ENCODE measurements at places on chromosomes 16 and 17.
A peak's percentile ranks its signal among the peaks of the same experiment; 100 is the strongest.

DNA sequence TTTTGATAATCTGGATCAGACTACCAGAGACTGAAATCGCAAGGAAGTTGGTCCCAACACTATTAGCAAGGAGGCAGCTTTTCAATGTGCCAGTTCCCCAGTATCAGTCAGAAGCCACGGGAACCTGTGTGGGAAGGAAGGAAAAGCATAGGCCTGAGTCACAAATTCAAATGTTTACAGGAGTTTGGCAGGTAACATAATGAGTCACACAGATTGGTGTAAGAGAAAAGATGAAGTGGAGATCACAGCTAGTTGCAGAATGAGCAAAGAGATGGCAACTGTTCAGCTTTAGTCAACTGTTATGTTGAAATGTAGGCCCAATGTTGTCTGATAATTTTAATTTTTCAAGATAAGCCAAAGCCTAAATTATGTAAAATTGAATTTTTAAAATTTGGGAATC lies 28.1 kb upstream of the ITGA2B start:
- peak; percentile 13 for DNase-seq

DNA sequence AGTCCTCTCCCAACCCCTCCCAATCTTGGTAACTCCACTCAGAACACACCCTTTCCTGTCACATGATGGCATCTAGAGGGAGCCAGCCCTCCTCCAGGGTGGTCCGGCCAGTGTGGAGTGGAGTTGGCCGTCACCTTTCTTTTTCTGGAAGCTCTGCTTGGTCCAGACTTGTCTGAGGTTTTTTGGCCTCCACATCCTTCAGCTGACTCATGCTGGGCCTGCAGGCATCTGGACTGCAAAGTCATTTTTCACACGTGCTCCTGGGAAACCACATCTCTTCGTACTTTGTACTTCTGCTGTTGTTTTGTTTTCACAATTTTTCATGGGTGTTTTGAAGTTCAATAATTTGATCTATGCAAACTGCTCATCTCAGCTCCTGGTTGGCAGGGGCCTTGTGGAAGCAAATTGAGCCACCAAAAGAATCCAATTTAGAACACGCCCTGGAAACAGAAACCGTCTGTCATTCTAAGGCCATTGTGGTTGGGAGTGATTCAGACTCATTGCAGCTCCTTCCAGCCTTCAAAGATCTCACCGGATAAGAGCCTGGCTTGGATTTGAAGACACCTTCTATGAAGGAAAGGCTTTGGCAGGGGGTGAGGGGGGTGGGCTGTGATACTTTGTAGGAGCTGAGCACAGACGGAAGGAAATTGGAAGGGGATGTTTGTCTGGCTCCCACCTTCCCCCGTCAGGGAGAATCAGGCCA lies 42.4 kb upstream of the NF1 start:
- peak; percentile 87 for DNase-seq

DNA sequence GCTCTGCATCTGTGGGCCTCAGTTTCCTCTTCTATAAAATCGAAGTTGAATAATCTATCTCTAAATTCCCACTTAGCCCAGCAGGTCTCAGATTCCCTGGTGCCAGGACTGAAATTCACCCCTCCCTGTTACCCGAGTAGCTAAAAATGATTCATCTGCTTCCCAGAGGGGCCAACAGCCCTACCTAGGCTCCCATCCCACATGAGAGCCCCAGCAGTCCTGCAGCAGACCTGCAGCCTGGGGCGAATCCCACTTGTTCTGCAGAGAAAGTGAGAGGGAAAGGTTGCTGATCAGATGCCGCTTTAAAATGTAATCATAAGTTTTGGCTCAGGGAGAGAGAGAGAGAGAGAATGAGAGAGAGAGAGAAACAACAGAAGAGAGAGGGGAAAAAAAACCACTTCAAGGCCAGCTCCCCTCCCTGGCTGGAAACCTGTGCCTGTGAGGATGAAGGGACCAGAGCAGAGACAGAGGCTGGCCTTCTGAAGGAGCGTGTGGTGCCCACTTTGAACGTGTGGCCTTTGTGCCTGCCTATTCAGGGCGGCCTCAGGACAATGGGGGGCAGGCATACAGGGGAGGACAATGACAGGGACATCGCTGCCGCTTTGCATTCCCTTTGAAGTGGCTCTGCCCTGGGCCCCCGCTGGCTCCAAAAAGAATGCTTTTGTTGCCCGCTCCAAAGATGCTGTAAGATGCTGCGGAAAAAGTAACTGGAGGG lies 85.2 kb upstream of the NKD1 start:
- no peak for DNase-seq

DNA sequence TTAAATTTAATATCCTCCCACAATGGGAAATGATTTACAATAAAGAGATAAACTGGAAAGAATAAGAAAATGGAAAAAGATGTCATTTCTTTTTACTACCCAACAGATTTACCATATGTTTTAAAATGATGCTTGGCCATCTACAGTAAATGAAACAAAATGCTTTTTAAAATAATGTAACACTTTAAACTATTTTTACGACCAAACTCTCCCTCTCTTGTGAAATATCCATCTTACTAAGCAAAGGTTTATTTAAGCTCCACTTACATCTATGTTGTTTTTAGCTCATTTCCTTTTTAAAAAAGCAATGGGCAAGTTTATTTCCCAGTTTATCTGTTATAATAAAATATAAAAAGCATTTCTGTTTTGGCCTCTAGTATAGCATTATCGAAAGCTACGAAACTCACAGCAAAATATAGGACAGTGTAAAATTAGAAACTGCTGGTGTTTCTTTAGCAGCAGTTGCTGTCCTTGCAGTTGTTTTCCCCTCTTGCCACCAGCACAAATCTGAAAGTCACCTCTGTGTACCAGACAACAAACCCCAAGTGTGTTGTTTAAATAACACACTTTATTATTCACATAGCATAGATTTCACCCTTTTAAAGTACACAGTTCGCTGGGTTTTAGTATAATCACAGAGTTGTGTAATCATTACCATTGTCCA lies 195.1 kb downstream of the CDRT15L2 start:
- no peak for DNase-seq

DNA sequence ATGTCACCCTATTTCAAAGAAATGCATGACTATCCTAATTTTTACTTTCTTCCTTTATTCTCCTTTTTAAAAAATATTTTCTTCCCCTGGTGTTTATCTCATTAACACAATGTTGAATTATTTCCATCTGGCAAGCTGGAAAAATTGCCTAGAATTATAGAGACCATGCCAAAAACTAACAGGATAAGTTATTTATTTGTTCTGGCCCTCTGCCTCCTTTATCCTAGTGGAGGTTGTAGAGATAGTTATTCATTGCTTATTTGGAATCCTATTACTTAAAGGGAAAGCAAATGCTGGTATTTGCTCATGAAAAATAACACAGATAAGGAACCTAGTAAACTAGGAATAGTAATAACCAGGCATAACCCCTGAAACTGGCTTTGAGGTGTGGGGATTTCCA lies 684.9 kb upstream of the KIF2B start:
- no peak for DNase-seq

DNA sequence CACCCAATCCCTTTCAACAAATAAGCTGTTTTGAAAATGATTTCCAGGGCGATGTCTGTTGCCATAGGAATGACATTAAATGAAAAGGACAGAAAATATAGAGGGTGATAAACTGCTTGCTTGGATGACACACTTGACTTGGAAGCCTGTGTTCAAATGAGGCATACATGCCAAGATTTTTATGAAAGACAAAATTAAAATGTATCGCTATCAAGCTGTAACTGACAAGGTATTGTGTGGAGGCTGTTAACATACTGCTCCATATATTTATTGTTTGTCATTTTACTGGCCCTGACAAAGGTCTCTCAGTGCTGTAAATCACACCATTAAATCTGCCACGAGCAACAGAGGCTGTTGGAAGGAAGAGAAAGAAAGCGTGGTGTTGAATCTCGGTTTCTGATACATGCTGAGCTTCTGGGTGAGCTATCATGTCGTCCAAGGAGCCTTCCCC lies 456.2 kb upstream of the SALL1 start:
- no peak for DNase-seq

- DNase-seq, result no peak
Observed at GRCh38 chr17:55687037-55687436, 35.6 kb downstream of the TMEM100 start.

GRCh38 chr17:45107293-45108010 lies 24.9 kb downstream of the PLCD3 start:
- DNase-seq, result no peak

DNA sequence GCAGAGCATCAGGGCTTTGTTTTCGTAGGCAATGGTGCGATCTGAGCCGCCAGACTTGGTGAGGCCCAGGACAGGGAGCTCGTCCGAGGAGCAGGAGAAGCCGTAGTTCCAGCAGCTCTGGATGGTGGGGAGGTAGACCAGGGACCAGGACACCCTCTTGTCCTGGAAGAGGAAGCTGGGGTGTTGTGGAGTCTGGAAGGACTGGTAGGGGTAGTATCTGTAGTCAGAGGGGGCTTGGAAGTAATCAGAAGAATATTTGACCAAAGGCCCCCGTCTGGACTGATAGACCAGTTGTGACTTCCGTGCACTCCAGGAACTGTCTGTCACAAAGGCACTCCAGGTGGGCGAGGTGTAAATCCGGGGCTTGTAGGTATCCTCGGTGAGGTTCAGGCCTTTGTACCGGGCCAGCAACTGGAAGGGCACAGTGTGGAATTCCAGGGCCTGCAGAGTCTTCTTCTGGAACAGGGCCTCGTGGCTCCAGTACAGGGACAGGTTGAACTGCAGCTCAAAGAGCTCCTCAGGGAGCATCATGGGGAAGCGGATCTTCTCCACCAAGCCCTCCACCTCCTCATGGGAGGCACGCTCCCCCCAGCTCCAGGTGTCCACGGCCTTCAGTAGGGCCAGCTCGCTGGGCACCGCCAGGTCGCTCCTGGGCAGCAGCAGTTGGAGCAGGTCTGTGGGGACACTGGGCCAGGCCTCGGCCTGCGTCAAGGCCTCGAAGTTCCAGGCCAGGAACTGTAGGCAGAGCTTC lies 7.8 kb downstream of the LGALS3BP start:
- DNase-seq, result no peak

DNA sequence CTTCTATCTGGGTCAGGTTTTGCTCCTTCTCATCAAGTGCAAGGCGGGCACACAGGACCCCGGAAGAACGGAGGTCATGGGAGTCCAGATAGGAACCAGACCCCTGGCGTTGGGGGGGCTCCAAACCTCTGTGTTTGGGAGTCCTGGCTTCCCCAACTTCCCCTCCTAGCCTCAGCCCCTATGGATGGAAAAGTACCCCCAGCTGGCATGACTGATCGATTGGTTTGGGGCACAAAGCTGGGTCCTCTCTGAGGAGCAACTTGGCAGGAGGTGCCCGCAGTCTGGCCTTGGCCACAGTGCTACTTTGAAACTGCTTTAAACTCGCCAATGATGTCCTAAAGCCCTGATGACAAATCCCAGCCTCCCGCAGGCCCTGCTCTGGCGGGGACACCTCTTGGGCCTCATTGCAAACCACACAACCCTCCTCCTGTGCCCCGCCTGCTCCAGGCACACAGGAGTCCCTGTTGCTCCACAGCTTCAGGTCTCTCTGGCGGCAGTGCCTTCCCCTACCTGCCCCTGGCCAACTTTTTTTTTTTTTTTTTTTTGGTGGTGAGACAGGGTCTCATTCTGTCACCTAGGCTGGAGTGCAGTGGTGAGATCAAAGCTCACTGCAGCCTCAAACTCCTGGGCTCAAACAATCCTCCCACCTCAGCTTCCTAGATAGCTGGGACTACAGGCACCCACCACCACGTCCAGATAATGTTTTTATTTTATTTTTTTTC lies 38.0 kb upstream of the SNN start:
- DNase-seq, result no peak

GRCh38 chr16:4713663-4714501 lies 20.2 kb downstream of the ANKS3 start:
- no peak for DNase-seq

DNA sequence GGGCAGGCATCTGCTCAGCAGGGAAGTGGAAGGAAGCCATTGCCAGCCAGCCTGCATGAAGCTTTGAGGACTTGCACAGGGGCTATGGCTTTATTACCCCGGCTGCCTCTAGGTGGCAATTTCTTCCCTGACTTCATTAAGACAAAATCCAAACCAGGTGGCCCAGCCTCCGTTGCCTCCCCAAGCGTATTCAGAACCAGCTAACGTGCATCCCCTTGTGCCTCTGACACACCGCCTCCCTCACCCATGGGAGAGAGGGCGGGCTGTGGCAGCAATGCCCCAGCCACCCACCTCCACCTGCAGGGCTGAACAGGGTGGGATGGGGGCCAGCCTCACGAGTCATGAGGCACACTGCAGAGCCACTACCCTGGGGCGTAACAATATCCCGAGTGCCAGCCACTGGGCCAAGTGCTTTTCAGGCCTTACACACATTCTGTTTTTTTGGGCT lies 6.8 kb downstream of the KIFC3 start:
- DNase-seq, result peak; percentile 12

- DNase-seq, result no peak
Observed at GRCh38 chr17:1813088-1813487, 16.6 kb downstream of the SMYD4 start.

- DNase-seq, result no peak
Observed at GRCh38 chr17:81154961-81155360, 10.3 kb upstream of the PVALEF start.

GRCh38 chr17:9238340-9239245 lies 217.3 kb downstream of the NTN1 start:
- DNase-seq, result no peak

- no peak for DNase-seq
Observed at GRCh38 chr16:4415538-4416199, 727 bp downstream of the CORO7 start.

GRCh38 chr17:16649585-16649984 lies 4.1 kb downstream of the ZNF624 start:
- no peak for DNase-seq

- no peak for DNase-seq
Observed at GRCh38 chr17:21033350-21033749, 9.5 kb downstream of the USP22 start.

DNA sequence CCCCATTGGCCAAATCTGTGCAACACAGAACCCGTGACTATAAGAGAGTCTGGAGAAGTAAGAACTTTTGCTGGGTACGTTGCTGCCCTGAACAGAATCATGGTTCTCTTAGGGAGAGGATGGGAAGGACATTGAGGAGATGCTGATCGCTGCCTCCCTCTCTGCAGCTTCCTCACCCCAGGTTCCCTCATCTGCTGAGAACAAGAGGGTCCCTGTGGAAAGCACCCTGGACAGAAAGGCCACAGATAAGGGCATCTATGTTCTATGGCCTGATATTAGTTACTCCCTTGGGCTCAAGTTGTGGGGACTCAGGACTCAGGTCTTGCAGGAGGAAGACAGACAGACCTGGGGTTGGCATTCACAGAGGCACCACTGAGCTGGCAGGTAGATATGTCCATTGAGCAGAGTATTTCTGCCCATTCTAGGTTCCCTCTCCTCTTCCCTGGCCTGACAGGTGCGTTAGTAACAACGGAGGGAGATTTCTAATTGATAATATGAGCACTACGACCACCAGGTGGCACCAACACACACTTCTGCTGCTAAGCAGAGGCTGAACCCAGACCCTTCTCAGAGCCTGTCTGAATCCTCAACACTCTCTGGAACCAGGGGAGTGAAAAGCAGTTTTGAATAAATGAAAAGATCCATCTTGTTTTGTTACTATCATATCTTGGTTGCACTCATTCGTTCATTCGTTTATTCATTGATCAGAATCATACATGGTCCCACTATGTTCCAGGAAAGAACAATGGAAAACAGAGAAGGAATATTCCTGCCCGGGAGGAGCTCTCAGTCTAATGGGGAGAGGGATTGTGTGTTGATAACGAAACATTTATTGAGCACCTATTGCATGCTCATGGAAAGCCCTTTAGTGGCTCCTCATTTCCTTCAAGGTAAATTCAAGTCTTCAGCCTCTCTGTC lies 56.4 kb downstream of the SLC6A2 start:
- DNase-seq, result peak; percentile 5

Data from fibroblast of skin of left biceps (primary cell).